ENCODE measurements at places on chromosomes 3 and 15. TPM values are rescaled to one million over a fixed set of nuclear protein-coding genes. Genes with fewer than 3 reads are reported as not detected.

DNA sequence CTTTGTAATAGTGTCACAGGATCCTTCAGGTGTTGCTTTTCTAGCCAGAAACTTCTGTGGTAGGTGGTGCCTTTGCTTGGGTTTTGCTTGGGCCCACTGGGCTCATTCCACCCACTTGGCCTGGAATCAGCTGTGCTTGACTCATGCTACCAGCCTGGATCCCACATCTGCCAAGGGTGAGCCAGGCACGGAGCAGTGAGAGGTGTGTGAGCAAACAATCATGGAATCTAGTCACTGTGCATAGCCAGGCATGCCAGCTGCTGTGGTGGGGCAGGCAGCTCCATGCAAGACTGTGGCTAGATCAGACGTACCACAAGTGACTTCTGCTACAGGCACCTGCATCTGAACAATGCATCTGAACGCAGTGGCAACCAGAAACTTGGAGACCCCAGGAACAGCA is 275.9 kb downstream of the UBE2E2 start:
- H3K27me3 ChIP-seq, result no peaks in the 10 kb centered on the region
- no peaks in the 10 kb centered on the region for H3K4me1 ChIP-seq
- H3K4me3 ChIP-seq, result no peak overlapping the region
- H3K36me3 ChIP-seq, result no peaks in the 10 kb centered on the region

- peak; percentile 53 for DNase-seq
- no peaks in the 10 kb centered on the region for H3K4me1 ChIP-seq
- no peaks in the 10 kb centered on the region for H3K27me3 ChIP-seq
- no peak overlapping the region for H3K27ac ChIP-seq
Observed at GRCh38 chr15:29677871-29678461, 144.3 kb downstream of the TJP1 start.

The CADM2 gene
- 24.1 TPM for total RNA-seq

DNA sequence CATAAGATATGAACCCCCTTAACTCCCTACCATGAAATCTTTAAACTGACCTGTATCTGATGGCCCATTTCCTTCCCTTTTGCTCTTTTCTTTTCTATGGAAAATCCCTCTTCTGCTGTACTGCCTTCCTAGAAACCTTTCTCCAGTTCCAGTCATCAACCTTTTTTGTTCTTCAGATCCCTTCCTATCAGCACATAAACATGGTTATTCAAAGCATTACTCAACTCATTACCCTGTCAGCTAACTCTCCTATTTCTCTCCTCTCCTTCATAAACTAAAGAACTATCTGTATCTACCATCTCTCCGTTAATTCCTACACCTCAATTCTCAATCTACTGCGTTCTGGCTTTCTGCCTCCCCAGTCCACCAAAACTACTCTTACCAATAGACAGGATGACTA is 13.0 kb downstream of the TERC start:
- no peaks in the 10 kb centered on the region for H3K36me3 ChIP-seq
- no peaks in the 10 kb centered on the region for H3K4me1 ChIP-seq
- no peaks in the 10 kb centered on the region for H3K27me3 ChIP-seq
- no peak overlapping the region for H3K4me3 ChIP-seq

GRCh38 chr3:8524249-8524648 is 22.6 kb downstream of the LMCD1 start:
- no peak for DNase-seq
- peaks cover 94% of the 10 kb centered on the region for H3K36me3 ChIP-seq
- H3K27ac ChIP-seq, result no peak overlapping the region
- no peaks in the 10 kb centered on the region for H3K27me3 ChIP-seq
- no peak overlapping the region for H3K4me3 ChIP-seq
- H3K4me1 ChIP-seq, result no peaks in the 10 kb centered on the region

The C15orf62 gene
- total RNA-seq, result 0.57 TPM

The ADAMTS9 gene
- 9.5 TPM for total RNA-seq

All from endodermal cell (in vitro differentiated cells).